ENCODE measurements at places on chromosomes 7 and 10.
A peak's percentile ranks its signal among the peaks of the same experiment; 100 is the strongest.

DNA sequence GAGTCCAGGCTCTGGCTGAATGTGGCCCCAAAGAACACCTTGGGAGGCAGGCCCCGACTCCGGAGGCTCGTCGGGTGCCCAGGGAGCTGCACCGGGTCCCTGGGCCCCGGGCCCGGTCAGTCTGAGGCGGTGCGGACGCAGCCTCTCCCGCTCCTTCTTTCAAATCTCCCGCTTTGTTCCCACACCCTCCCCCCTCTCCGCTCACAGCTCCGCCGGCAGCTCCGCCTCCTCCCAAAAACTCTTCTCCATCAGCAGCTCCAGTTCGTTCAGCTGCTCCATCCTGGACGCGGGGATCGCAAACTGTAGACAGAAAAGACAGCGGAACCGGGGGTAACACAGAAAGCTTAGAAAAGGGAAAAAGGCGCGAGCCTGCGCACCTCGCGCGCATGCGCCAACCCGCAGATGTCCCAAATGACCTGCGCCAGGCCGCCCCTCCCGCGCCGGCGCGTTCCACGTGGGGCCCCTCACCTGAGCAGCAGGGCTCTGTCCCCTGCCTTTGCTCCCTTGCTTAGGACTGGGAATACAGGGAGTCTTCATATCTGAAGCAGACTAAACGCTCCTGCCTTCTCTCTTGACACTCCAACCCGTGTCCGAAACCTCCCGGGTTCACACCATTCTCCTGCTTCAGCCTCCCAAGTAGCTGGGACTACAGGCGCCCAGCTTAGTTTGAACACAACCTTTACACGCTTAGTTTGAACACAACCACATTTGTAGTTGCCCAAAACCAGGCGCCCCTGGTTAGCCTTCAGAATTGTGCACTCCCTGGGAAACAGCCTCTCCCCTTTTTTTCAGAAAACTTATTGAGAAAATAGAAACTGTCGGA lies at the start of gene DNA2:
TSS of gene DNA2 (minus strand) at position 388 of the 823 bp plus-strand sequence. CDS start at position 279, 109 bp downstream.
- peak; percentile 74 for DNase-seq

GRCh38 chr10:43160921-43161255 lies 22.6 kb downstream of the CSGALNACT2 start:
- DNase-seq: no peak

DNA sequence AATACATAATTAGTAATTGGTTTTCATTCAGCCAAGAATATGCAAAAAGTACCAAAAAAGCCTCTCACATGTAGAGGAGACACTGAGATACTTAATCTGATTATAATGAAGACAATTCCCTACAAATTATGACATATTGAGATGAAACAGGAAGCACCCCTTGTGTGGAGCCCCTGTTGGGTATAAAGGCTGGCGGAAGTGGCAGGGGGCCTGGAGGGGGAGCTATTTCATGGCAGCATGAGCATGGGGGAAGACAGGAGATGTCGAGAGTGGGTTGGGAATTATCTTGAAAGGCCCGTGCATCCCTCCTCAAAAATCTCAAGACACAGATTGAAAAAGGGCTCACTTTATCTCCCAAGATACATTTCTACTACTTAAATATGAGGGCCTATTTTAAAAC lies 96.9 kb downstream of the PIP4K2A start:
- DNase-seq: no peak

- peak; percentile 16 for DNase-seq
Observed at GRCh38 chr10:67837541-67838314, at the start of gene DNAJC12. Gene DNAJC12 (minus strand): TSS chr10:67838188. CDS start chr10:67838011, 177 bp downstream.

GRCh38 chr10:133087045-133087678 lies 562 bp upstream of the ADGRA1 start:
- DNase-seq: no peak

GRCh38 chr7:44310221-44310848 lies 15.1 kb downstream of the CAMK2B start:
- DNase-seq: no peak

DNA sequence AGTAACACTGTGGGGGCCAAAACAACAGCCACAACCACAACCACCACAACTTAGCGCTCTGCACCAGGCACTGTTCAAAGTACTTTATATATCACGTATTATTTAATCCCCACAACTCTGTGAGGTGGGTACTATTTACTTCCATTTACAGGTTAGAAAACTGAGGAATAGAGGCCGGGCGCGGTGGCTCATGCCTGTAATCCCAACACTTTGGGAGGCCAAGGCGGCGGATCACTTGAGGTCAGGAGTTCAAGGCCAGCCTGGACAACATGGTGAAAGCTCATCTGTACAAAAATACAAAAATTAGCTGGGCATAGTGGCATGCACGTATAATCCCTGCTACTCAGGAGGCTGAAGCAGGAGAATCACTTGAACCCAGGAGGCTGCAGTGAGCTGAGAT lies 3.6 kb downstream of the DNAJC12 start:
- no peak for DNase-seq

GRCh38 chr7:23893176-23893941 lies 183.3 kb downstream of the STK31 start:
- DNase-seq: no peak

- DNase-seq: no peak
Observed at GRCh38 chr7:44306606-44307005, 18.8 kb downstream of the CAMK2B start.

Data from CD4-positive, alpha-beta T cell treated with Interleukin-12 subunit alpha and Interleukin-12 subunit beta, for 1 hour (primary cell).